ENCODE measurements at places on chromosomes 2 and 18.
A peak's percentile ranks its signal among the peaks of the same experiment; 100 is the strongest.

- DNase-seq, result no peak
These were observed 20.3 kb downstream of the MTERF4 start for GRCh38 chr2:241081643-241082340.

GRCh38 chr2:4973354-4973753 lies 718.8 kb upstream of the SOX11 start:
- no peak for DNase-seq

GRCh38 chr2:47312491-47312850 lies 90.5 kb upstream of the MSH2 start:
- no peak for DNase-seq

DNA sequence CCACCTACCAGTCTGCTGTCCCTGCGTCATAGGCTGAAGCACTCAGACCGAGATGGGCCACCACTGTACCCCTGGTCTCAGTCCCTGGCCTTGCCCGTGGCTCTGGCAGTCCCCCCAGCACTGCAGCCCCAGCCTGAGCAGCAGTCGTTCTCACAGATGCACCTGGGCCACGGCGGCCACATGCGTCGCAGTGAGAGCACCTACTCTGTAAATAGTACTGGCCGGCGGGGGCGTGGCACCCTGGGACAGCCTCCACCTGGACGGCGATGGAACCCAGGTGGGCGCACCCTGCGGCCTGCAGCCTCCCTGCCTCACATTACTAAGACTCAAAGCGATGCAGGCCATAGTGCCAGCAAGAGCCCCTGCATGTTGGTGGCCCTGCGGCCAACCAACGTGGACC lies 198.8 kb downstream of the NAPG start:
- DNase-seq, result no peak

GRCh38 chr2:237198164-237198855 lies 112.6 kb downstream of the COPS8 start:
- no peak for DNase-seq

DNA sequence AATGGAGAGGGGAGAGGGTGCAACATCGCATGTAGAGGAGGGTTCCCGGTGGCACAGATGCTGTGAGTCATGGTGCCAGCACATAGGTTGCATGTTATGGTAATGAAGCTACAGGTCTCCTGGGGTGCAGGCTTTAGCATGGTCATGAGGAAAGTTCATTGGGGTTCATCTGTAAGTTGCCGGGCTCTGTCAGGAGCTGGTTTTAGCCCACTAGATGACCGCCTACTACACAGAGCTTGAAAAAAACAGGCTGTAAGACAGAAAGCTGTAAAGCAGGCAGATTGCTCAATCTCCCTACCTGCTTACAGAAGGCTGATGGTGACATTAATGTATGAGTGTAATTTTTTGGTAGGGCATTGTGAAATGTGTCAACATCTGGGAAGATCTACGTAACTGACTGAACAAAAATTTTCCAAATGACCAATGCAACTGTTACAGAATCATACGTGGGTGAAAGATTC lies 23.9 kb downstream of the DYSF start:
- DNase-seq, result no peak

DNA sequence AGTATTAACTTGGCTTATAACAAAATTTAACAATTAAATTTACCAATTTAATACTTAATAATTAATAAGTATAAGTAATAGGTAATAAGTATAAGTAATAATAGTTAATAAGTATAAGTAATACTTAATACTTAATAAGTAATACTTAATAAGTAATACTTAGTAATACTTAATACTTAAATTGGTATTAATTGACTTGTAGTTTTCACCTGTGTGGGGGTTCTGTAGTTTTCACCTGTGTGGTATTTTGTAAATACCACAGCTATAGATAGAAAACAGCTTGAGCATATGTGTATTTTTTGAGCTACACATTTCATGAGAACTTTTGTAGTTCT lies 55.4 kb downstream of the MAPRE2 start:
- DNase-seq, result no peak

GRCh38 chr2:178884440-178884839 lies 77.2 kb upstream of the TTN start:
- DNase-seq, result no peak

DNA sequence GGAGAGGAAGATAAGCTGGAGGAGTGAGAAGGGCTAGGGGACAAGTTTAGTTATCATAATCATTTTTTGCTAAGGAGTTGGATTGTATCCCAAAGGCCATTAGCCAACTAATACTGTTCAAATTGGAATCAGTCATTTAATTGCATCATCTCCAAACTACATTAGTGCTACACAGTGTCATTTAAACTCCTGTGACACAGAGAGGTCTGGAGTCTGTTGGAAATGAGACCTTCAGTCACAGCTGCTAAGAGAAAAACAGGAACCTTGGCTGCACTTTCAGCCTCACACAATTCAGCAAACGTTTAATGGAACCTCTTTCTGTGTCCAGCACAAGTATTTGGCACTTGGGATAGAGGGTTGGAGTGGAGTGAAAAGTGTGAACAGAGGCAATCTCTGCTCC lies 175.5 kb upstream of the MGAT5 start:
- DNase-seq, result no peak

DNA sequence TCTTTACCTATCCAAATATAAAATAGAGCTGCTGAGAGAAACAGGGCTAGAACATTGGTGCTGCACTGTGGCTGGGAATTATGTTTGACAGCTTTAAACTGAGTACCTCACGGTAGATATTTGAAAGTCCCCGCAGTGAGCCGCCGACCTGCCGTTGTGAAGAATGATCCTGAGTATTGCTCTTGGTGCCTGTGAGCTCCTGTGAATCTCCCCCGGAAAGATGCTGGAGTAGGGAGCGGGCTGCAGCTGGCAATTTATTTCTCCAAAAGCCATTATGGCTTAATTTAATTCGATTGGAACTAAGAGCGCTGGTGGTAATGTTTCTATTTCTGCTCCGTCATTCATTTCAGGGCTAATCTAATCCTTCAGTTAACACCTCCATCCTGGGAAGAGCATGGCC lies 129.4 kb upstream of the TPO start:
- DNase-seq, result no peak

DNA sequence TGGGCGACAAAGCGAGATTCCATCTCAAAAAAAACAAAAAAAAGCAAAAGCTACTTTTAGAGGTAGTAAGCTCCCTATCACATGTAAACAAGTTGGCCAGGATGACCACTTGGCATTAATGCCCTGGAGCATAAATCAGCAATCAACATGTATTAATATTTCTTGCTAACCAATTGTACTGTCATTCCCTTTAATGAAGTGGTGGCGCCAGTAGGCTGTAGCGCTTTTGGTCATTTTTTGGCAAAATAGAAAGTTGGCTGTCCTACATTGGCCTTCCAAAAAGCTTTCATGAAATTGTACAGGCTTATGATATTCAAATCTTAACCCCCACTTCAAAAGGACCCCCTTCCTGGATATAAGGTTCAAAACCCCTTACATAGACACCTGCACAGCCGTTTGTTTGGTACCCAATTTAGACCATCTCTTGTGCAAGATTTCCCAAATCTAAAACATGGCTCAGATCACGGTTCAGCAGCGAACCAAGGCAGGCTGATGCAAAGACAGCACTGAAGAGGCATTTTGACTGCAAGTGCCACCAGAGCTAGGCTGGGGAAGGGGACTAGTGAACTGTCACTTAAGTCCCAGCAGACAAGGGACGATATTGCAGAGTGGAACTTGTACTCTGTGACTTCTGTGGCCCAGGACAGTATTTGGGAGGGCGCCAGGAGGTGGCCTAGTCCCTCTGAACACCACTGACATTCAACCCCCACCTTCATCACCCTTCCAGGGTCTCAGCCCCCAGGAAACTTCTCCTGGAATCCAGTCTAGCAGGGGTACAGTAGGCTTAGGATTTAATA lies 31.9 kb downstream of the SMAD7 start:
- no peak for DNase-seq

DNA sequence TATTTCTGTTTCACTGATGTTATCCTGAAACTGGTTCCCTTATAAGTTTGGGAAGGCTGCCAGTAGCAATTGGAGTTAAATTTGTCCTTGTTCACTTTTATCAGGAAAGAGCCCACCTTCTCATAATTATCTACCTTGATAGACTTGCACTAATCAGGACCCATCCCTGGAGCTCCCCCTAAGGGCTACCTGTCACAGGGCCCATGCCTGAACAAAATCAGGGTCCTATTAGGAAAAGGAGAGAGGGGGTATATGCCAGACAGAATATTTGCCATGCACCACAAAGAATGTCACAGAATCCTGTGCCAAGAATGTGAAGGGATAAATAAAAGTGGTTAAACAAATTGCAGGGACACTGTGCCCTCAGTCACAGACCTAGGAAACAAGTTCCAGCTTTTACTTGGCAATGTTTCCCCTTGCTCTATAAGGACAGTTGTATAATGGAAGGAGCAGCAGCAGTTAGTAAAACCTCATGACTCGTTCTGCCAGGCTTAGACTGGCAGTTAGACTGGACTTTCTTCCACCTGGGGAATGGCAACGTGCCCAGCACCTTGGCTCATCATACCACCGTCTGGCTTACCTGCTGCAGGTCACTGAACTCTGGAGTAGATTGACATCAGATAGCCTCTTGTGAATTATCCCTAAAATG lies 32.3 kb upstream of the VWC2L start:
- DNase-seq, result no peak

DNA sequence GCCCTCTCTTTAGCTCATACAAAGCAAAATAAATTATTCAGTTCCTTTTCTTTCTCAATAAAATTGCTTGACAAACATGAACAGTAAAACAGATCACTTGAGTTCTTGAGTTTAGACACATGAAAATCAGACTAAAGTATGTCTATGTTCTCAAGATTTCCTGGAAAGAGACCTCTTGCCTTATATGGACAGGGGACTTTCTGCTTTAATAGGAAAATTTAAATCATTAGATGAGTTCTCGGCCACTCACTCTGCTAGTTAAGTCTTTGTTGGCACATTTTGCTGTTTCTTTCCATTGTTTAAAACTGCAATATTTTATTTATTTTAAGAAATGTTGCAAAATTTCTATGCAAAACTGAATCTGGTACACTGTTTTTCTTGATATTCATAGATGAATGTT lies 207.8 kb downstream of the RND3 start:
- DNase-seq, result peak; percentile 4

DNA sequence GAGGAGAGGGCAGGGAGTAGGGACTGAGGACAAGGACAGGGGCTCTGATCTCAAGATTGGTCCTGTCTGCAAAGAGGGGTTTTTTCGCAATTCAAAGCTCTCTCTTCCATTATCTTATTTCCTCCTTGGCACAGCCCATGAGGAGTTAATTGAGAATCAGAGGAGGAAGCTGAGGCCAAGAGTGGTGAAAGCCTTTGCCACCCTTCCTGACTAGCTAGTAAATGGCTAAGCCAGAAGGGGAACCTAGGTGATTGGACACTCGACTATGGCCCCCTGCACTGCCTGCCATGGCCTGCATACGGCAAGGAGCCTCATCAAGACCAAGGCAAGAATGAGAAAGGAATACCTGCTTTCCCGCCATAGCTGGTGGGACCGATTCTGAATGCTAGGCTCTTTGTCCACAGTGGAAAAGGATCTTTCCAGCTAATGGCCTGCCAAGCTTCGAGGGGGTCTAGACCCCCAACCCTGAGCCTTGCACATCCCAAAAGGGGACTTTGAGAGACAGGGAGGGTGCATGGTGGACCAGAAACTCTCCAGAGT lies 237.9 kb downstream of the HAUS1 start:
- DNase-seq, result no peak

GRCh38 chr2:98830571-98831145 lies 99.7 kb upstream of the MGAT4A start:
- no peak for DNase-seq

- no peak for DNase-seq
These were observed 158.9 kb downstream of the LDLRAD4 start for GRCh38 chr18:13377496-13377895.

DNA sequence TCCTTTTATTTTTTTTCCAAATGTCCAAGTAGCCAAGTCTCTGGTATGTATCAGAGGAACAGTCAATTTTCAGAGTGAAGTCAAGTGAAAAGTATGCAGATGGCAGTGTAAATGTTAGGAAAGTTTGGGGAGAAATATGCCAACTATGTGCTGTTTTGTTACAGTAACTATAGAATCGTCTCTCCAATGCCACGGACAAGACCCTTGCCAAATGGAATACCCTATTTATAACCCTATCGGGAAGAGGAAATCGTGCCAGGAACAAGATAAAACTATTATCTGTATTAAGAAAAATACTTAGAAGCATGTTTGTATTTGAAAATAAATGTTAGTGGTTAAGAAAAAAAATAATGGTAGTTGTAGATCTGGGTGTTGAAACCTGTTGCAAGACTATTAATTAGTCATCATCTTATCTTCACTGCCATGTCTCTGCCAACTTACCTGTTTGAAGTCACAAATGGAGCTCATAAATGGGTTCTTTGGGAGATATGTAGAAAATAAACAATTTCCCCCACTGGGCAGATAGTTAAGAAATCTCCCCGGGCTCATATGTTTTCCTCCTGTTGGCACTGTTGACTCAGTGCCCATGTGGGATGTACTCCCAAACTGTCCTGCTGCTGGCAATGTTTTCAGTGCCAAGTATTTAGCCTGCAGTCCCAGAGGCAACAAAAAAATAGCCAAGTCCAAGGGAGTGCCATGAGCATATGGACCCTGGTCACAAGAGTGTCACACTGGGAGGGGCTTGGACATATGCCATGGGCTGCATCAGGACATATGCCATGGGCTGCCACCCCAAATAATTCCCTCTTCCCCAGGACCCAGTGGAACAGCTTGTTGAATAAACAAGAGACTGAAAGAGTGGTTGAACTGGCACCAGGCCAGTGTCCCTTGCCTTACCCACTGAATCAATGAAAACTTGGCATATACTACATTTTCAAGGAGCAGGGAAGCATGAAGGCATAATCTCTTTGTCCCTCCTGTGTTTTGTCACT lies 366.9 kb downstream of the OSR1 start:
- peak; percentile 91 for DNase-seq

DNA sequence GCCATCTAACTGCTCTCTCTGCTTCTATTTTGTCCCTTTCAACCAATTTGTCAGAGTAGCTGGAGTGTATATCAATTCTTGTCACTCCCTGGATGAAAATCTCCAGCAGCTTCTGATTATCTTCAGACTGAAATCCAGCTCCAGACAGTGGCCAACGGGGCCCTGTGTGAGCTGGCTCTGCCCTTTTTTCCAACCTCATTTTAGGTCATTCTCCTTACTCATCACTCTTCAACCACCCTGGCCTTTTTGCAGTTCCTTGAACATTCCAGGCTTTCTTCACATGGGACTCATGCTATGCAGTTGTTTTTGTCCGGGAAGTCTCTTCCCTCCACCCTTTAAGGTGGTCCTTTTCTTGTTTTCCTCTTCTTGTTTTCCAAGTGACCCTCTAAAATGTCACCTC lies 15.4 kb upstream of the FAP start:
- DNase-seq, result peak; percentile 44

- no peak for DNase-seq
These were observed 119.4 kb downstream of the TWIST2 start for GRCh38 chr2:238967031-238967977.

- DNase-seq, result no peak
These were observed 23.4 kb downstream of the EIF4E2 start for GRCh38 chr2:232573771-232574435.

- peak; percentile 30 for DNase-seq
These were observed at the start of the genes COL4A3 and COL4A4 for GRCh38 chr2:227163998-227164762. Gene COL4A3, plus strand, starts transcription at chr2:227164624. Its CDS starts 103 bp downstream, at chr2:227164727. Gene COL4A4, minus strand, starts transcription at chr2:227164205. Its CDS starts 16,722 bp downstream, at chr2:227147483.

Measured in cardiac muscle cell (in vitro differentiated cells and primary cell).